ENCODE measurements at places on chromosomes 7 and 10.
A peak's percentile ranks its signal among the peaks of the same experiment; 100 is the strongest.

- peak; percentile 69 for DNase-seq
Observed at GRCh38 chr7:2709553-2710285, 21.7 kb downstream of the AMZ1 start.

DNA sequence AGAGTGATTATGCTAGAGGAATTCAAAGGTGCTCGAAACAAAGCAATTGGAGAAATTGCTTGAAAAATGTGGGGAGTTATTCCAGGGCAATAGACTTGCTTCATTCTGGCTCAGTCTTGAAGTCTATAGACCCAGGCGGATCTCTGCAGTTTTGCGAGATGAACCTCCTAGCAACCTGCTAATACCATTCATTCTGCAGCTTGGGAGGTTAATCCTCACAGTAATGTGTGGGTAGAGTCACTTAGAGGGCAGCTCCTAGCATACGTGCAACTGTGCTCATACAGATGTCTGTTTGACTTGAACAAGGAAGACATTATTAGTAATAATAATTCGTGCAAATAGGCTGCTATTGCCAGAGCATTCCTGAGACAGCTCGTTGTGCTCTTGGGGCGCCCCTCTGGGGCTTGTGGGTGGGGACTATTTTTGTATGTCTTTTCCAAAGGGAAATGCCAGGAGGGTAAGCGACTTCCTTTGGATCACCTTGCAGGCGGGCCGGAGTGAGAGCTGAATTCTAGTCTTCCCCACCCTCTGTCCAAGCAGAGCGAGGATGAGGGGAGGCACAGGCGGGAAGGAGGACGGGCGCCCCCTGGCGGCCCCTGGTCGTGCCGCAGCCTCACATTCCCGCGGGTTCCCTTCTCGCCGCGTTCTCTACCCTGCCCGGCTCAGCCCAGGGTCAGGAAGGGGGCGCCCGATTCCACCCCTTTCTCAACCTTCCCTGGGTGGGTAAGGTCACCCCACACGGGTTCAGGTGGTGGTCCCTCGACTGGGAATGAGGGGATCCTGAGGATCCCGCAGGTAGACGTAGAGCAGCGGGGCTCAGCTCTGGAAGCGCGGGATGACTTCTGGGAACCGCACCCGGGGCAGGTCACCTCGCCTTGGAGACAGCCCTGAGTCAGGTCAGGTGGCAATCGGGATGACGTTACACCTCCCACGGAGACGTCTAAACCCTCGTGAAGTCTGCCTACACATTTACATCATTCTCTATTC lies 241.5 kb downstream of the PHTF2 start:
- peak; percentile 27 for DNase-seq

- DNase-seq = no peak
Observed at GRCh38 chr7:14201353-14201752, 211.9 kb upstream of the ETV1 start.

- DNase-seq = no peak
Observed at GRCh38 chr7:155969192-155969929, 157.1 kb upstream of the SHH start.

DNA sequence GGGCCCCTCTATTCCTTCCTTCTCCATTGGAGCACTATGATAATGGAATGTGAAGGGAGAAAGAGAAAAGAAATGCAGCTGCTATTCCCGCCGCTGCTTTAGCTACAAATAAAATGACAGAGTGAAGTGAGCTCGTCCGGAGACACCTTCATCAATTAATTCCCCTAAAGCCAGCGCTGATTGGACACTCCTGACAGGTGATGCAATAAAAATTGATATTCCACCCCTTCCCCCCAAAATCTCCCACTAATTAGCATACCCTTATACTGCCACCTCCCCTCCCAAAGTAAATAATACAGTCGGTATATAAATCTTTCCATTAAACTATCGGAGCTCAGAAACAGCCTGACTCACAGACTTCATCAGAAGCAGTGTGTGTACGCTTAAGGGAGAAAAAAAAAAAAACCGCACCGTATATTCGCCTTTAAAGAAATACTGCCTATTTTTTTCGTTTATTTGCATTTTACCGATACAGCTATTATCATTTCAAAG lies 7.3 kb downstream of the SKIDA1 start:
- DNase-seq = no peak

DNA sequence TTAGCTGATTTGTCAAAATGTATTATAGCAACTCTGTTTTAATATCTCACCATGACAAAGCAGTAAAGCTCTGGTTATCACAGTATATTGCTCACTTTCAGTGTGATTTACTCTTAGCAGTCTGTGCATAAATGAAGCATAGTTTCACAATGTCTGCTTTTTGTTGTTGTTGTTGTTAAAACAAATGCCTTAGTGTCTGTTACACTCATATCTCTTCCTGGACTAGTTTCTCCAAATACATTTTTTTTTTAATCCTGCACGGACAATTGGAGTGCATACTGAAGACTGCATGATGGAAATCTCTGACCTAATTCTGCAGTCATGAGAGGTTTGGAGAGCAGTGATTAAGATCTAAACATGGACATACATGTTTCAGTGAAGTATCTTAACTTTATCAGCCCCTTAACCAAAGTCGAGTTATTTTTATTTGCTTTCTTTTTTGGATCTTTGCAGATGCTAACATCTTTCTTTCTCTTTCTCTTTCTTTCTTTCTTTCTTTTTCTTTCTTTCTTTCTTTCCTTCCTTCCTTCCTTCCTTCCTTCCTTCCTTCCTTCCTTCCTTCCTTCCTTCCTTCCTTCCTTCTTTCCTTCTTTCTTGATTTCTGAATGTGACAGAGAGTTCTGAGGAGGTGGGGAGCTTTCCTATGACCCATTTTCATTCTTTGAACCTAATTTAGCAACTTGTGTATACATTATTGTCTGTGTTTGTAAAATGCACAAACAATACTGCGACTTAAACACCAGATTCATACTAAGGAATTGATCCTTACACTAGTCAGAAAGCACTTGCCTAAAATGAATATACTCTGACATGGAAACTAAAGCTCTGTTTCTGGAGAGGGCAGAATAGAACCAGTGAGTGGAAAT lies 161.5 kb upstream of the AGR3 start:
- DNase-seq = no peak

DNA sequence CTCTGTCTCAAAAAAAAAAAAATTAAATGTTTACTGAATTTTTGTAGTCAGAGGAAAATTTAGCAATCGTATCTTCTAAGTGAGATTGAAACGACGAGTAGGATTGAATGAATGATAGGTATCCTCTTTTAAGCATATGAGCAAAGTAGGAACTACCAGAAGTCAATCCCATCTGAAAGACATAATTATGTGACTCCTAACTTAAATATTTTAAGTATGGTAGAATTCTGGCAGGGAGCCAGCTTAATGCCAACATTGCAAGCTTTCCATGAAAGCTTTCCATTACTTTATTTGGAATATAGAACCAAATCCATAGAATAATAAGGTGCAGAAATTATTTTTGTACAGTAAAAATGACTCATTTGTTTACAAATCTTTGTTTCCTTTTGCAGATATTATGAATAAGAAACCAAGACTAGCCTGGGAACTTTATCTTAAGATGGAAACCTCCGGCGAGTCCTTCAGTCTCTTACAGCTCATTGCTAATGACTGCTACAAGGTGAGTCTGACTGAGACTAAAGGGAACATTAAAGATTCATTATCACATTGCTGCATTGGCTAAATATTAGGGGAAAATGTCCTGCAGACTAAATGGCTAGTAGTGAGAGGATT lies 50.2 kb upstream of the UBN2 start:
- no peak for DNase-seq

DNA sequence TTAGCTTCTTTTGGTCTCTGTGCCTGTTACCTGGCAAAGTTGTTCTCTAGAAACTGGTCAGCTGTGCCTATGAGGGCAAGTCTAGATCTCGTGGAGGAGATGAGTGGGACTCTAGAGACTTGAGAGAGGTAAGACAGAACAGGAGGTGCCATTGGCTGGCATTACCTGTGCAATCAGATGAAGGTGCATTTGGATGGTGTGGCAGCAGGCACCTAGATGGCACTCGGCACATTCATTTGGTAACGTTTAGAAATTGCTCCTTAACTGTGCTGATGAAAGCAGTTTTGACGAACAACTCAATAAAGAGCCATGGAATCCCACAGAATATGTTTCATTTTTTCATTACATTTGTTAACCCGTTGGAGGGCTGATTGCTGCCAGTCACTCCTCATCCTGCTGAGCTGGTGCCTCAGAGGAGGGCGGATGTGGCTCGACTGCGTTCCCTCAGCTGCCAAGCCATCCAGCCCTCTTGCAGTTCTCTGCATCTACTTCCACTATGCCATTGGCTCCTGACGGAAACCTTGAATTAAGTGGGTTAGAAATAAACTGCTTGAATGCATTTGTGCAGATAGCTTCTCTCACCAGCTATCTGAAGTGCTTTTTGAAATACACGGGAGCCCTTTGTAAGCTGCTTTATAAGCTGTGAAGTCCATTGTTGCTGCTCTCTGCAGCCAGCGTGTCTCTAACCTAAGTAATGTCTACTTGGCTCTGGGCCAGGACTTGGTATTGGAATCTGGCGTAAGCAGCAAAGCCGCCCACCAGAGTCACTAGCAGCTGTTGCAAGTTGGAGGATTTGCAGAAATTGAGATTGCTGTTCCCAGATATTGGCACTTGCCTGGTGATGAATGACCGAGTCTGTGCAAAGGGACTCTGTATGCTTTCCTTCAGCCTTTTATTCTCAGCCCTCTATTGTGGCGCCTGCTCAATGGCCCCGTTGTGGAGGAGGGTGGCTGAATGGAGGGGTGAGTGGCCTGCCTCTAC lies 87.4 kb downstream of the LRRC4 start:
- DNase-seq = no peak

GRCh38 chr7:29780346-29780745 lies 26.0 kb upstream of the WIPF3 start:
- DNase-seq = no peak

DNA sequence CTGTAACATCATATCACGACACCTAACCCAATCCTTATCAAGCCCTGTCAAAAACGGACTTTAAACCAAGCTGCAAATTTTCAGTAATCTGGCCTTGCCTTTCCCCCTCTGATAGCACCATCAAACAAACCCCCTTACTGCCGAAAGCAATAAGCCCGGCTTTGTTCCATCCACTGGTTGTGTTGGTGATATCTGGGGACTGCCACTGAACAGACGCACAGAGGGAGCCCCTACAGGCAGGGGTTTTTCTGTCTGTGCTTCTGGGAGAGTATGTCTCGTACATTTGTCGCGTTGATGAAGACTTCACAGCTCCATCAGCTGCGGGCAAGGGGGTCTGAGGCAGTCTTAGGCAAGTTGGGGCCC lies 550 bp upstream of the PLAU start:
- no peak for DNase-seq

DNA sequence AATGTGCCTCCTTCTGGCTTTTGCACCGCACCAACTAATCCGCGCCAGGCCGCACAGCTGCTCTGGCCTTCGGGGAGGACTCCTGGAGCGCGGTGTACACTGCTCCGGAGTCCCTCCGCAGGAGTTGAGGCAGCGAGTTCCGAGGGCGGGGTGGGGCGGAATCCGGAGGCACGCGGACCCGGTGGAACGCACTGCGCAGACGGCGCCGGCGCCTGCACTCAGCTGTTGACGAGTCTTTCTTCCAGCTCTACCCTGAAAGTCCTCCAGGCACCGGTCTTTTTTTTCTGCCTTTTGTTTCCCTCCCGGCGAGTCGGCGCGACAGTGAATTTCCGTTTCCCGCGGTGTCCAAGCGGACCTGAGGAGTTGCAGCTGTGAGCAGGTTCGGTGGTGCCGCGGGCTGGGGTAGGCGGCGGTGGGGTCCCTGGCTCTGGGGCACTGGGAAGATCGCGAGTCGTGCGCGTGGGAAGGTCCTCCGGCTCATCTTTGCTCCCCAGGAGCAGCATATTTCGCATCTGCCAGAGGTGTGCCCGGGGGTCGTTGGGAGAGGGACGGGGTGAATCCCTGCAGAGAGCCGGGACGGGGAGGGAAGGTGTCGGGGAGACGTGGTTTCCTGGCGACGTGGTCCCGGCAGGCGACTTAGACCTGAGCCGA lies 44.1 kb downstream of the SFTPD start:
- no peak for DNase-seq

- DNase-seq = no peak
Observed at GRCh38 chr7:41659539-41659938, 43.4 kb downstream of the INHBA start.

- no peak for DNase-seq
Observed at GRCh38 chr7:102973096-102973802, 60.4 kb downstream of the LRRC17 start.
